ENCODE measurements at places on chromosomes 4 and X.

GRCh38 chr4:182808673-182809416 lies 108.3 kb downstream of the DCTD start:
- DNase-seq, result peak; percentile 62

DNA sequence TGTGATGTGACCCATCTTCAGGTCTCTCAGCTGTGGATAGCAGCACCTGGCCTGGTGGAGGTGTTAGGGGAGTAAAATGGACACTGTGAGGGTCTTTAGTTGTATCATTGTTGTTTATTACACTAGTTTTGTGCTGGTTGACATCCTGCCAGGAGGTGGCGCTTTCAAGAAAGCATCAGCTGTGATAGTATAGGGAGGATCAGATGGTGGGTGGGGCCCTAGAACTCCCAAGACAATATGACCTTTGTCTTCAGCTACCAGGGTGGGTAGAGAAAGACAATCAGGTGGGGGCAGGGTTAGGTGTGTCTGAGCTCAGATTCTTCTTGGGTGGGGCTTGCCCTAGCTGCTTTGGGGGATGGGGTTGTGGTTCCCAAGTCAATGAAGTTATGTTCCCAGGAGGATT lies 162.8 kb downstream of the PPP1R2C start:
- no peak for DNase-seq

DNA sequence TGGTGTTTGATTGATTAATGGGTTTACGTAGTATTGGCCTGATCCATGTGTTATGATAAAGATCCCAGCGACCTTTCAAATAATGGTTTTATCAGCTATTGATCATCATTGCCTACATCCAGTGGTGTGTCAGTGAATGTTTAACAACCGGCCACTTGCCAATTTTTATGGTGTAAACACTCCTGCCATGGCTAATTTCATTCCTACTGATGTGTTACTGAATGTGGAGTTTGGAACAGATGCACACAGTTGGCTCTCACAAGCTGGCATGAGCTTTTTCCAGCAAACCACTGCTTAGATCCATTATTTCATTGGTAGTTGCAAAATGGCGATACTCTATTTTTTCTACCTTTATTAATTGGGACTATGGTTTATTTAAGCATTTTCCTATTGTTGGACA lies 139.9 kb downstream of the REPS2 start:
- no peak for DNase-seq

- peak; percentile 4 for DNase-seq
Observed at GRCh38 chrX:107324493-107325310, 118.3 kb downstream of the DNAAF6 start.

GRCh38 chr4:17012451-17012850 lies 114.0 kb upstream of the LDB2 start:
- DNase-seq, result no peak

GRCh38 chrX:96376266-96376665 lies 308.4 kb upstream of the DIAPH2 start:
- DNase-seq, result no peak

- no peak for DNase-seq
Observed at GRCh38 chr4:83276299-83277040, 8.1 kb downstream of the COQ2 start.

DNA sequence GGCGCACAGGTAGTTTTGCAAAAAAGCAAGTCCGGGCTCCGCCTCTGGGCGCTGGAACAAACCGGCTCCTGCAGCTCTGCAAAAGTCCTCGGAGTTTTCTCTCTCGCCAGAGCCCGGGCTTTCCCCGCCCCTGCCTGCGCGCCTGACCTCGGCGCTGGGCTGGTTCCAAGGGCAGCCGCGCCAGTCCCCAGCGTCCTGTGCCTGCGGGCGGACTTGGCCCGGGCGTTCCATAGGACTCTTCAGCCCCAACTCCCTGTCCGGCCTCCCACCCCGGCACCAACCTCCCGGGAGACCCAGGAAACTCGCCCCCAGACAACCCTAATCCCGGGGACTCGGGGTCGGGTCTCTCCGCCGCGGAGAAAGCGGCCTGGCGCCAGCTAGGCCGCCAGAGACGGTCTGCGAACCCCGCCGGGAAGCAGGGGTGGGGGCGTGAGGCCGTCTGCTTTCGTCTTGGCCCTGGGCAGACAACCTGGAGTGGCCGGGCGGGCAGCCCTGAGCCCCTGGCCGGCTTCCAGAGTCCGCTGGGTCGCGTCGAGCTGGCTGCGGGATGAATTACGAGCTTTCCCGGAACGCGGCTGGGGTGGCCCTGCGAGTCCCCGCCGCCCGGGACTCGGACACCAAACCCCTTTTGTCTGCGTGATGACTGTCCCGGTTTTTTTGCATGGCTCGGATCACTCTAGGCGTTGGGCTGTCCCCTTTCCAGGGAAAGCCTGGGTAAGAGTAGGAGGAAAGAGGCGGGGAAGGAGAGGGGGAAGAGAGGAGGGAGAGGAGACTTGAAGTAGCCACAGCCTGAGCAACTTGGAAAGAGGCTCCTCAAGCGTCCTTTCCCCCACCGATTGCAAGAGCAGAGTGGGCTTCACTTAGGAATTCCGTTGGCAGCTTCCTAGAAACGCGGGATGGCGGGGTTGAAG lies 916 bp downstream of the MXRA5 start:
- DNase-seq, result no peak

DNA sequence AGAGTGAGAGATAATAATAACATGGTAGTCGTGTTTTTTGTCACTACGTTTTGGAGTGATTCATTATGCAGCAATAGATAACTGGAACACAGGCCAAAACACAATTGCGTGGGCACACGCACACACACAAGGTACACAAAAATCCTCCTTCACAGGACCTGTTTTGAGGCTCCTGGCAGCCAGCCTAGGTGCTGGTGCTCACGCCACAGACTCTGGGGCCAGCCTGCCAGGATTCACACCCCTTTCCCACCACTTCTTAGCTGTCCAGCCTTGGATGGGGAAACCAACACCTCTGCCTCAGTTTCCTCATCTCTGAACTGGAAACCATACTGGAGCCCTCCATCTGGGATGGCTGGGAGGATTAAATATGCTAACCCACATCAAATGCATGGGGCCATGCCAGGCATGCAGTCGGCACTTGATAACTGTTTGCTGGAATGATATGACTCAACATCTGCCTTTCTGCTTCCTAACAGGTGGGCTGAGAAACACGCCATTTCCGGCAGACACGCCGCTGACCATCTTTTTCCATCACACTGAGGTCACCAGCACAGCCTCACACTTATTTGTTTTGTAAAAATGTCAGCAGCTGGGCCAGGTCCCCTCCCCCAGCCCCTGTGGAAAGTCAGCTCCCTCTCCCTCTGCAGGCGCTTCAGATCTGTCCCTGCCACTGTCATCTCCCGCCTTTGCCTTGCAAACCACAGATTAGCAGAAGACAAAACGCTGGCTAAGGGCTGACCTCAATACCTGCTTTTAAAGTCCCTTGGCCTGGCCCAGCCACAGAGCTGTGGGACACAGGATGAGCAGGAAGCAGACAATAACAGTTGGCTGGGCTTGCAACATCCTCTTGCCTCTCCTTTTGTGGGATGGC lies 237.5 kb downstream of the BCOR start:
- peak; percentile 89 for DNase-seq

- DNase-seq, result no peak
Observed at GRCh38 chr4:154560824-154561231, 2.0 kb upstream of the FGB start.

DNA sequence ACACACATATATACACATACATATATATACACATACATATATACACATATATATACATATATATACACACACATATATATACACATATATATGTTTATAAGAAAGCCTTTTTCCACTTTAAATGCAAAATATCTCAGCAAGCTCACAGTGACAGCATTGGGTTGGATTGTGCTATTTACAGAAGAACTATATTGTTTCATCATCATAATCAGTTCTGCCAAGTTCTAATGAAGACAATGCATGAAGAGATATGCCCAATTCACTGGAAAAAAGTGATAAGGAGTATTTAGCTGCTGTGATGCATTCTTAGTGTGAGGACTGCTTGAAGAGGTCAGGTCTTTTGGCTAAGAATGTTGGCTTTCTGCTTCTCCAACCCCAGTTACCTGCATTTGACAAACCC lies 54.4 kb downstream of the RNF150 start:
- DNase-seq, result no peak

- DNase-seq, result peak; percentile 63
Observed at GRCh38 chr4:152696764-152697261, 17.0 kb upstream of the TMEM154 start.

GRCh38 chrX:132751063-132751690 lies 207.3 kb downstream of the HS6ST2 start:
- no peak for DNase-seq

DNA sequence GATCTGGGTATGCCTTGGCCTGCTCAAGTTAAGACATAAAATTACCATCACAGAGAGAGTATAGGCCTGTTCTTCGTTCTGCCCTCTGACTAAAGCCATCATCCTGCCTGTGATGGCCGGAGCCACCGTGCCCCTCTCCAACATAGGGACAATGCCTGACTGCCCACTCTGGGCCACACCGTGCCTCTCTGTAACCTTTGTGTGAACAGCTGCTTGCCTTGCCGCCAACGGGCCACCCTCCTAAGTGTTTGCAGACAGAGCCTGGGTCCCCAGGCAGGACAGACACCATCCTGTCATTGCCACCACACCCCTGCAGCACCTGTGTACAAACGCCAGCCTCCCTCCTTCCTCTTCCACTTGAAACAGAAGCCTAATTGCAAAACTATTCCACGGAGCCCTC lies 298.7 kb upstream of the TENM3 start:
- DNase-seq, result no peak

DNA sequence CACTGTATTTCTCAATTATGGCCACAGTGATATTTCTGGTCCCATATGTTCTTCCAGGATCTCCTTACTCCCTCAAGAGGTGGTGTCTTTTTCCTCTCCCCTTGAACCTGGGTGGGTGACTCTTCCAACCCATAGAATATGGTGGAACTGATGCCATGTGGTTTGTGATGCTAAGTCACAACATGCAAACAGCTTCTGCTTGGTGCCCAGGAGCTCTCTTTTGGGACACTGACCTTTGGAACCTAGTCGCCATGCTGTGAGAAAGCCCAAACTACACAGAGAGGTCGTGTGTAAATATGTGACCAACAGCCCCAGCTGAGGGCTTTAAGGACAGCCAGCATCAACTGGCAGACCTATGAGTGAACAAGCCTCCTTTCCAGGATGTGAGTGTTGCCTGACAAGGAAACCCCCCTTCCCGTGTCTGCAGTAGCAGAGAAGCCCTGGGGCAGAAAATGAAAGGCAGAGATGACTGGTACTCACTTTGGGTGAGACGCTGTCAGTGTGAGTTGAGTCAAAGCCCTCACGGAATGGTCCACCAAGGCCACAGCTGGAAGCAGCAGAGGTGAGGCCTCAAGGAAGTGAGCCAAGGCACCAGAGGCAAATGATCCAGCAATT lies 223.4 kb downstream of the BCOR start:
- peak; percentile 84 for DNase-seq

- no peak for DNase-seq
Observed at GRCh38 chr4:20592663-20593062, 107.6 kb upstream of the PACRGL start.

DNA sequence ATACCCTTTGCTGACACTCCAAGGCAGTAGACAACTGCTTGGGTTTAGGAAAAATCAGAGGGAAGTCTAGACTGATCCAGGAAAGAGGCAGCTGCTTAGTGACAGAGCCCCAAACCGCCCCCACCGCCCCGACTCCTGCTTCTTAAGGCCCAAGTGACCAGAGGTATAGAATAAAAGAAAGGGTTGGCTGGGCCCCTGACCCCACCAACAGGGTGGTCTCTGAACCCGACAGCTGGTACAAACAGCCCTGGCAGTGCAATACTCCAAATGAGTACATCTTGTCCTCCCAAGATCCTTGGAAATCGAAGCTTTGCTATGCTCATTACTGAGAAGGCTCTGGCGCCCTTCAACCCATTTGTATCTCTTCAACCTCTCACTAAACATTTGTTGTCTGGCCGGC lies 78.1 kb upstream of the PLAC1 start:
- DNase-seq, result no peak

- no peak for DNase-seq
Observed at GRCh38 chr4:161133586-161134276, 1030.1 kb downstream of the FSTL5 start.

DNA sequence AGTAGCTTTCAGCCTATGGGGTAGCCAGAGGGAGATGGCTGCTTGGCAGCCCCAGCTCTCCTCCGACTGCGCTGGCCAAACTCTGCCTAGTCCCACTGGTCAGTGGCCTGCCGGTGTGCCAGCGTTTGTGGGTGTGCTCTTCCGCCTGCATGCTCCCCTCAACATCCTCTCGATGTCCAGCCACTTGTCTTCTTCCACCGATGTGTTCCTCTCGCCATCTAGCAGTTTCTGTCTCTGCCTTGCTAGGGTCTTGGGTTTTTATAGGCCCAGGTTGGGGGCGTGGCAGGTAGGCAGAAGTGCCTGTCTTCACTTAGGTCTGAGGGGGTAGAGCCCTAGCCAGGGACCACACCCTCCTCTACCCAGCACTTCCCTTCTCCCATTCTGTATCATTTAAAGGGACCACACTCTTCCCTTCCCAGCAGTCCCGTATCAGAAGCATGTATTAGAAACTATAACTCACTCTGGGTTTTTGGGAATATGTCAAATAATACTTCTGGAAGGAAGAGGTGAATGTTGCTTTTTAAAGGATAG lies 124.4 kb downstream of the KDM6A start:
- no peak for DNase-seq

DNA sequence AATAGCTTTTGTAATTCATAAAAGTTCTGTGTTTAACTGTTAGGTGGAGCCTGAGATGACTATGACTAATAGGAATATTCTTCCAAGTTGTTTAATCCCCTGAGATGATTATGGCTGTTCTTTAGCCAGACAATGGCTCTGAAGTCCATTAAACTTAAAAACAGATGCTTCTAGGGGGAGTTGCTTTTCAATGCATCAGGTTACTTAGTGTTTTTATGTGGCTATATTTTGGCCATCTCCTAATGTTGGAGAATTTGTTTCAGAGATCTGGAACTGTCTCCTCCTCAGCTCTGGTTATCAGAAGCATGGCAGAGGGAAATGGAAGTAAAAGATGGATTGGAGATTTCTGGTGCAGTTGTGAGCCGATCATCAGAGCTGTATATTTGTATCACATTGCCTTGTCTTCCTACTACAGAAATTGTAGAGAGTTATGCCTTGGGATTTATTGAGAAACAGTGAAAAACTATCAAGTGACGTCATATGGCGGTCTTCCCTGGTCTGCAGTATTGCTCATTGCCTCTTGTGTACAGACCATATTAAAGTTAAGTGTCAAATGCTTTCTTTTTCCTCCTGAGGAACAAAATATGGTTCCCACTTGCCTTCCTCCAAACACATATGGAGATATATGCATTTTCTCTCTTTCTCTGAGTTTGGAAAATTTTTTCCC lies 29.8 kb downstream of the SGMS2 start:
- DNase-seq, result no peak

GRCh38 chr4:1759818-1760223 lies 33.3 kb upstream of the FGFR3 start:
- DNase-seq, result no peak

GRCh38 chr4:92303621-92304027 lies at the start of gene GRID2:
Gene GRID2, plus strand, starts transcription at chr4:92303966.
- no peak for DNase-seq

GRCh38 chrX:9995855-9996339 lies 28.7 kb downstream of the CLDN34 start:
- DNase-seq, result peak; percentile 65

GRCh38 chrX:117990438-117990837 lies 126.2 kb downstream of the KLHL13 start:
- DNase-seq, result no peak

GRCh38 chrX:17552044-17552650 lies 177.1 kb downstream of the NHS start:
- DNase-seq, result no peak
